Activated T-cell treated with anti-CD3 and anti-CD28 coated beads, Interleukin-2, amount 50 U/mL, for 24 hours (primary cell): ENCODE measurements at places on chromosomes 4 and X.

DNA sequence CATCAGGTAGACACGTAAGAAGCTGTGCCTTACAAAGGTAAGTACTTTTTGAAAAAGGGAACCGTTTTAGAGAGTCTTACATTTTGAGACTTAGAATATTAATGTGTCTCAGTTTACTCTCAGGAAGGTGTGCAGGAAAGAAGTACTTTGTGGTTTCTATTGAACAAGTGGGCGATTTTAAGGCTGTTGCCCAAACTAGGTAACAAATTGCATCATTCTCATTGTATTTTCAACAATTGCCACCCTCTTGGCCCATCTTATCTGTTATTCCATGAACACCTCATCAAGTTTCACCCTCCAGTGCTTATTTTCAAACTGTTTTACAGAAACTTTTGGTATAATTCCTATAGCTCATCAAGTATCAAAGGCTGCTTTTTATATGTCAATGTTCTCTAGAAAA lies 158.3 kb downstream of the SLC4A4 start:
- DNase-seq: no peak

- no peak for DNase-seq
These were observed 43.6 kb downstream of the UGT2A3 start for GRCh38 chr4:68907788-68908700.

DNA sequence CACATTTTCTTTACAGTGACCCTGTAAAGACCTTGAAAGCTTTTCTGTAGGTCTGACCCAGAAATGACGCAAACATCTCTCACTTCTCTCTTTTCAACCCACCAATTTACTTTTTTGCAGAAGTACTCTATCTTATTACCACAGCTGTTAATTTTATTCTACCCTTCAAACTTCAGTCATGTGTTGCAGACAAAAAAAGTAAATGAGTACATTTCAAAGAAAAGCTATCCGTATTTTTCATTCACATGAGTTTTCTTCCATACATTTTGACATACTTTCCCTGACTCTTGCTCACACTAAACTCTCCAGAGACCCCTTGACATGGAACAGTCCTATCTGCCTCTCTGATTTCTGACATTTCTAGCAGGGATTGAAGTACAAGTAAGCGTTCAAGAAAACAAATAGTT lies 51.7 kb downstream of the SLC7A11 start:
- no peak for DNase-seq

DNA sequence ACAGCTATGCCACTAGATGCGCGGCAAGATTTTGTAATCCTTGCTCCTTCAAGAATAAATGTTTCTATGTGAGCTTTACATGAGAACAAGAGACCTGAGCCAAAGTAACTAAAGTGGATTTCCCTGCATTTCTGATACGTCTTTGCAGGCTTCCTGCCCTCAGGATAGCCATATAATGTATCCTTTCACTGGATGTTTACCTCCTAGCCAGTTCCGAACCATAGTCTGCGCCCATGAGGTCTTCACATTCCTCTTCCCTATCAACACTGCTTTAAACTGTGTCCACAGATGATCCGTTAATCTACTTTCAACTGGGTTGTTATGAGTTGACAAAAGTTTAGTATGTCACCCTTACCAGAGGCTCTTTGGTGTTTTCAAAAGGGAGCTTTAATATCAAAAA lies 1889.1 kb upstream of the AGA start:
- DNase-seq: no peak

DNA sequence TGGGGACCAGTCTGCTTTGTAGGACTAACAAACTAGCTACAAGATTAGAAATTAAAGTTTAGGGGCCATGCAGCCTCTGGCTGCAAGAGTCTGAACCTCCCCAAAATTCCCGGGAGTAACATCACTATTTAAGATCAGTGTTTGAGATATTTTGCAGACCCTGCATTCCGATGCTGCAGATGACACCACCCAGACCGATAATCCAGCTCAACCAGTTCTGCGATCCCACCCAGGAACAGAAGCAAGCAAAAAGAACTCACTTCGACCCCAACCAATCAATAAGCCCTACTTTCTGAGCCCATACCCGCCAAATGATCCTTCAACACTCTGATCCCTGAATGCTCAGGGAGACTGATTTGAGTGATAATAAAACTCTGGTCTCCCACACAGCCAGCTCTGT lies 877.8 kb downstream of the FAT4 start:
- no peak for DNase-seq

DNA sequence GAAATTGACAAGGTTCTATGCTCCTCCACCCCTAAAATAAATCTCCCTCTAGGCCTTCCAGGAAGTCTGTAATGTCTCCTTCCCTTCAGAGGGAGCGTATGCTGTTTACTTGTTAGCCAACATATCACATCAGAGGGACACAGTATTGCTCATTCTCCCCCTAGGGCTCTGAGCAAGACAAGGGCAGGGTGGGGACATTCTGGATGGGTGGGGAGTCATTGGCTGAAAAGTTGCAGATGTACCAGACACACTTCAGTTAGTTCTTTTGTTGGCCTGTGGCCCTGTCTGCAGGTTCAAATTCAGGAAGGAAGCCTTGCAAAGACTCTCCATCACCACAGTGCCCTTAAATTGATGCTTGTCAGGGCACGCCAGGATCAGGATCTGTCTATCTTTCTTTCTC lies 106.3 kb upstream of the TEX13D start:
- no peak for DNase-seq
